ENCODE measurements at places on chromosomes 11 and 22. TPM values are rescaled to one million over a fixed set of nuclear protein-coding genes. Genes with fewer than 3 reads are reported as not detected.

- DNase-seq = peak; percentile 51
These were observed 35.3 kb upstream of the NECTIN1 start for GRCh38 chr11:119764108-119764868.

DNA sequence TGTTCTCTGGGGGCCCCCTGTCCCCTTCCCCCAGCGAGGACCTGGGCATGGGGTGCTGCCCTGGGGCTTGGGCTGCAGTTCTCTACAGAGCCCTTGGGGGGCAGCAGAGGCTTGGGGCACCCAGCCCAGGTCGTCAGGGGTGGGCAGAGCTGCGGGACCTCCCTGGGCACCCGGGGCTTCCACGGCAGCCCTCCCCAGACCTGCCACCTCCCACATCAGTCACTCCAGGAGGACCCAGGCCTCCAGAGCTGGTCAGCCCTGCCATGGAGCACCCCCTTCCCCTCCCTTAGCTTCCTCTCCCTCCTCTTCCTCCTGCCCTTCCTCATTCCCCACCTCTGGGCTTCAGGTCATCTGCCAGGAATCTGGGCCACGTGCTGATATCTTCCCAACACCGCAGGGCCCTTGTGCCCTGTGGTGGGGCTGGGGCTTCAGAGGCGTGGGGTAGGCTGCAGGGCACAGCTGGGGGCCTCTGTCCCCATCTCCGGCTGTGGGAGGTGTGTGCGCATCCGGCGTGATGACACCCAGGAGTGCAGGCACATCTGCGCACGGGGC lies 5.8 kb downstream of the TSPAN4 start:
- peak; percentile 37 for DNase-seq

DNA sequence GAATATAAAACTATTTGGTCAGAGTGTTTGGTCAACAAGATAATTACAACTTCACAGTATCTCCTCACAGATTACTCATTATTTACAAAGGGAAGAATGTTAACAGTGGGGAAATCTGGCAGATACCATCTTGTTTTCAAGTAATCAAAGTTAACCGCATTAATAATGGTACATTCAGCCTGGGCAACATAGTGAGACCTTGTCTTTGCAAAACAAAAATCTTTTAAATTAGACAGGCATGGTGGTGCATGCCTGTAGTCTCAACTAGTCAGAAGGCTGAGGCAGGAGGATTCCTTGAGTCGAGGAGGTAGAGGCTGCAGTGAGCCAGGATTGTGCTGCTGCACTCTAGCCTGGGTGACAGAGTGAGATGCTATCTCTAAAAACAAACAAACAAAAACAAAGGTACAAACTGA lies 78.5 kb downstream of the ACER3 start:
- no peak for DNase-seq

Gene SYT8
- total RNA-seq = 0.82 TPM

Gene MUC5AC
- under 0.01 TPM for total RNA-seq

Data from fibroblast of the aortic adventitia (primary cell).